ENCODE measurements at places on chromosomes 1 and 21.

DNA sequence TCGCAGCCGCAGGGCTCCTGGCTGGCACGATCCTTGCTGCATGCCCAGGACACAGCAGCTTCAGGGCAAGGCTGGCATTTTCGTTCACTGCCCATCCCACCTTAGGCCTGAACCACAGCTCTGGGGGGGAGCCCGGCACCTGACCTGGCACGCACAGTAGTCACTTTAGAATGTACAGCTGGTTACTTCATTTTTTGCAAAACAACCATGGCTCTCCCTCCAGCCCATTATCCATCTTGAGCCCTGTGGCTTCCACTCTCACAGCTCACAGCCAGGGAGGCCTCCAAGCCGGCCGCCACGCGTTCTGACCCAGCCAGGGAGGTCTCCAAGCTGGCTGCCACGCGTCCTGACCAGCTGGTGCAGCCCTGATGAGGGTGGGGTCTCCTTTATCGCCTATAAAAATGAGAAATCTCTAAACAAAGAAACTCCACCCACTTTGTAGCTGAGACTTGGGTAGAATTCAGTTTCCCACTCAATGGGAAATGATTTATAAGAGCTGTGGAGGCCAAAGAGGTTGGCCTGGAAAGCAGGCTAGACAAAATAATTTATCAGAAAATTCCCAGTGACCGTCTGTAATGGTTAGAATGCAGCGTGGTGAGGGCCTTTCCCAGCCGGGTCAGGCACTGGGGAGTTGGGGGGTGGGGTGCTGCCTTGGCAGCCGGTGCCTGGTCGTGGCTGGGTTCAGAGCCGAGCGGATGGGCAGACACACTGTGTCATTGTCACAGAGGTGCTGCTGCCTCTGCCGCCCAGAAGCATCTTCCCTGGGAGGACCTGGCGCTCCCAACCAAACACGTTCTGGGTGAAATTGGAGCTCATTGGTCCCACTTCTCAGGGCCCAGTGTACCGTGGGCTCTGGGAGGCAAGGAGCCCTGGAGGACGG, 54.6 kb upstream of the ACTRT2 start:
- DNase-seq, result no peak

- no peak for DNase-seq
Measured at GRCh38 chr1:243495442-243496186, 239.8 kb downstream of the SDCCAG8 start.

DNA sequence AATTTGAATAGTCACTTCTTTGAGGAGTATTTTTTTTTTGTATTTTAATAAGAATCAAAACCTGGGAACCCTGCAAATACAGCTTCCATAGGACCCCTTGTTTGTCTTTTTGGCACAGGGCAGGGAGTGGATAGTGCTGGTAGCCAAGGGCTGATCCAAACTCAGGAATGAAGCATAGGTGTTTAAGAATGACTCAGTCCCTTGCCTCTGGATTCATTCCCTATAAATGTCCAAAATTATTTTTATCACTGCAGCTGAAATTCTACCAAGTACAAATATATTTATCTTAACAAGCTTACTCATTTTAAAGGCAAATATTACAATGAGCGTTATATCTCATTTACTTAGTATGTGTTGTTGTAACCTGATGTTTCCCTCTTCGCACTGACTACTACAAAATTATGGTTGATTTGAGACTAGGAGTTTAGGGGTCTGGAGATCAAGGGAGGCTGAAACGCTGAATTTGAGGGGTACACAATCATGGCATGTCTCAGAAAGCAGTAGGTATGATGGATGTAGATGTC, 278.6 kb upstream of the LYPLAL1 start:
- DNase-seq, result no peak

GRCh38 chr1:212496682-212497081, 64.0 kb downstream of the NENF start:
- no peak for DNase-seq

DNA sequence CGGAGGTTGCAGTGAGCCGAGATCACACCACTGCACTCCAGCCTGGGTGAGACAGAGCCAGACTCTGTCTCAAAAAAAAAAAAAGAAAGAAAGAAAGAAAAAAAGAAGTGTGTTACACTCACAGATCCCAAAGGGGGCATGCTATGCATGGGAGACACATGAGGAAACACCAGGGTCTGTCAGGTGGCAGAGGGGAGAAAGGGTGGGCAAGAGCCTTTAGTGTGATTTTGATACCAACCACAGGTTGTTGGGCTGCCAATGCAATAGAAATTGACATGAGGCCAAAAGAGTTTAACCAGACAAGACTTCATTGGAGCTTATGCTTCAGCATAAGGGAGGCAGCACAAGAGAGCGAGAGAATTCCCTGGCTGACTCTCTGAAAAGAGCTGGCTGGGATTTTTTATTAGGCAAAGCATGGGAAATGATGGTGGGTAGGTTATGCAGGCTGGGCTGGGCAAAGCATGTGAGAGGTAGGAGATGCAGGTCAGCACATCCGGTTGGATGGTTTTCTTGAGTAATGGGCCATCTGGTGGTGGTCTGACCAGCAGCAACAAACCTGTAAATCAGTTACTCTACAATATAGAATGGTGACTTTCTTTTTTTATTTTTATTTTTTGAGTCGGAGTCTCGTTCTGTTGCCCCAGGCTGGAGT, 11.7 kb upstream of the EXTL1 start:
- DNase-seq, result no peak

DNA sequence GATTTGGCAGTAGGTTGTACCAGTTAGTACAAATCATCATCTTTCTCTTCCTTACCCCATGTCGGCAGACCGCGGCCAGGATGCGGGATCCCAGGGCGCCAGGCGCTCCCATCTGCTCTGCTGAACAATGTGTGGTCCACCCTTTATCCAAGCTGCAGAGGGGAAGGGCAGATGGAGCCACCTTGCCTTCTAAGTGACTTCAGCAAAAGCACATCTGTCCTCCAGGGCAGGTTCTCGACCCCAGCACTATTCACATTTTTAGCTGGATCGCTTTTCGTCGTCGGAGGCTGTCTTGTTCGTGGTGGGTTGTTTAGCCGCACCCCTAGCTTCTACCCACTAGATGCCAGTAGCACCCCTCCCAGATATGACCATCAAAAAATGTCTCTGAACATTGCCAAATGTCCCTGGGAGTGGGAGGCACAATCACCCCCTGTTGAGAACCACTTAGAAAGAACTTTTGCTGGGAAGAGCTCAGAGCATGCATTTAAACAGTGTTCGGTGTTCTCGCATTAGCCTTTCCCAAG, 58.1 kb upstream of the SIM2 start:
- no peak for DNase-seq

- no peak for DNase-seq
Measured at GRCh38 chr21:38774152-38774551, 31.6 kb upstream of the ETS2 start.

Data from GM12892 (cell line).